Foreskin keratinocyte (primary cell): ENCODE measurements at places on chromosomes 12 and 14. TPM values are rescaled to one million over a fixed set of nuclear protein-coding genes. Genes with fewer than 3 reads are reported as not detected.

- DNase-seq: peak; percentile 51
Observed at GRCh38 chr12:81450920-81451739, 308.0 kb downstream of the PPFIA2 start.

- no peak for DNase-seq
Observed at GRCh38 chr14:91356181-91356763, 61.3 kb downstream of the CCDC88C start.

DNA sequence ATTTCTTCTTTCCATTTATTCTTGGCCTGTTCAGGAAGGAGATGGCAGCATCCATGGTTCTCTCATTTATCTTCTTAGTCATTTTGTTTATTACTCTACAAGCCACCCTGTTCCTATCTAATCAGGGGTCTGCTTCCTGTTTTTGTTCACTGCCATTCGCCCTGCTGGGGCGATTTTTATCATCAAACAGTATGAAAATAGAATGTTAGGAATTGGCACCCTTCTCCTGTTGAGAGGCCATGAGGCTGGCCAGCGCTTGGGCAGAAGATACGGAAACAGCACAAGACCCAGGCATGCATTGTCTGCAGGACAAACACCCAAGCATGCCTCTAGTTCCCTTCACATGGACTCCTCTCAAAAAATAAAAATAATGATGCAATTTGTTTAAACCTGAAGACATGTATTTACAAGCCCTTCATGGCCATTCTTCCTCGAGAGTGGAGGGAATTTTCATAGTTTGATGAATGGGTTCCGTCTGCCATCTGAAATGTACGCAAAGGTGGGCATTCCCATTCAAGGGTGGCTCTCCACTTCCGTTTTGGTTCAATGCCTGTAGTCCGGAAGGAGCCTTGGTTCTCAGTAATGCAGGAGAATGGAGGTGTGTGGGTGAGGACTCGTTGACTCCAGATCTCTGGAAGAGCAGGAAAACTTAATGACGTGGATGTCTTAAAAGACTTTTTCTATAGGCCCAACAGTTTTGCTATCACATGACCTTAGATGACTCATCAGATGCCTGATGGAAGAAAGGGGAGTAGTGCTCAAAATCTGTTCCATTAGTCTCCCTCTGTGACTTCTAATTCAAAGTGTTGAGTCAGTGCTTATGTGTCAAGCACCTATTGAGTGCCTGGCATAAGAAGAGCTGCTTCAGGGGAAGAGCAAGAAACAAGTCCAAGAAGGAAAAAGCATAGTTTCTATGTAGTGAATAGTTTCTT is 252.4 kb upstream of the TBX3 start:
- peak; percentile 92 for DNase-seq

- no peak for DNase-seq
Observed at GRCh38 chr14:64549791-64550620, at the start of gene PPP1R36. Gene PPP1R36, plus strand, starts transcription at chr14:64549961. Its CDS starts 37 bp downstream, at chr14:64549998.

Gene UNC79
- polyA plus RNA-seq: under 0.01 and 0.01 TPM in 2 replicates

Gene TRMT5
- polyA plus RNA-seq: 5.3 and 7.0 TPM in 2 replicates
